ENCODE measurements at places on chromosomes 2 and 18.

DNA sequence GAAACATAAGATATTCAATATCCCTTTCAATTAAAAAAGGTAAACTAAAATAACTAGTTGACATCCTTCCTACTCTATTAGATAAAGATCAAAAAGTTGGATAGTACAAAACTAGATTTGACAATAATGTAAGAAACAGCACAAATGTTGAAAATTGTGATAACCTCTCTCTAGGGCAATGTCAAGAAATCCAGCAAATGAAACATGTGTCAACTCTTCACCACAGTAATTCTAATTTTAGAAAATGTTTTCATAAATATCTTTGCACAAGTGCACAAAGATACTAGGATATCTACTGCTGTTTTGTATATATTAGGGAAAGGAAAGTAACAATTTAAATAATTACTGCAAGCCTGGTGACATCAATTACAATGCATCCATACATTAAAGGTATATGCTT is 1220.1 kb downstream of the LRP1B start:
- no peak for DNase-seq

GRCh38 chr2:136325844-136326331 is 207.9 kb upstream of the CXCR4 start:
- DNase-seq, result no peak

GRCh38 chr2:98577313-98577712 is 31.0 kb downstream of the COA5 start:
- DNase-seq, result no peak

GRCh38 chr2:62785216-62785615 is 79.7 kb downstream of the EHBP1 start:
- DNase-seq, result no peak

- no peak for DNase-seq
These were observed 113.5 kb downstream of the ESCO1 start for GRCh38 chr18:21486905-21487437.
